ENCODE measurements at places on chromosomes 4 and X. TPM values are rescaled to one million over a fixed set of nuclear protein-coding genes. Genes with fewer than 3 reads are reported as not detected.

Gene BTK
- total RNA-seq = not detected

Gene SAP30
- 21.3 TPM for total RNA-seq

Gene MAP7D2
- not detected for total RNA-seq

Gene MAGEA6
- not detected for total RNA-seq
